ENCODE measurements at places on chromosomes 5 and 9. TPM values are rescaled to one million over a fixed set of nuclear protein-coding genes. Genes with fewer than 3 reads are reported as not detected.

SLC1A1 gene
- 1.0 TPM for total RNA-seq

RGP1 gene
- 12.8 TPM for total RNA-seq

FBLL1 gene
- total RNA-seq = 0.08 TPM

ADCY2 gene
- total RNA-seq = not detected

ANKDD1B gene
- total RNA-seq = not detected

Data from A549 treated with Mapracorat at 1 μM for 4 hours (cell line).